ENCODE measurements at places on chromosomes 1 and 21.

DNA sequence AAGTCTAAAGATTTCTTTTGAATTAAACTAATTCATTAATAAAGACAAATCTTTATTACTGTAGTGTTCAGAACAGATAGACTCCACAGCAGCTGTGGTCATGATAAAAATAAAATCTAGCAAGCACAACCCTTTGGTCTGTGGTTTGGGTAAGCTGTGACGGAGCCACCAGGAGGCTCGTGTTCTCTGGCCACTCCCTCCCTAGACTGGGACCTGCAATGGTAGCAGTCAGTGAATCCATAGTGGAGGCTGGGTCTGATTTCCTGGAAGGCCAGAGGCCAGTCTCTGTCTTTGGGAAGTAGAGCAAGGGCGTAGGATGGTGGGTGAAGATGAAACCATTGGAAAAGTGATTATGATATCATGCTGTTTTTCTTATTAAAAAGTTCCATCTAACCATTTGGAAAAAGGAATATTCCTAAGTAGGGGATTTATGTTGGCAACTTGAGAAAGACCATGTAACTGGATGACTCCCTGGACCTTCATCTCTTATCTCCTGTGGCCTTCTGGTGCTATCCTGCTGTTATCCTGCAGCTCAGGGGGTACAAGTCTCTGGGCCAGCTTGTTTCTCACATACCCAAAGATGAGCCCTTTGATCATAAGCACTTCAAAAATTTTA is 39.0 kb downstream of the TENT5C start:
- DNase-seq, result no peak

GRCh38 chr21:45109831-45110492 is 35.6 kb downstream of the ADARB1 start:
- peak; percentile 53 for DNase-seq

DNA sequence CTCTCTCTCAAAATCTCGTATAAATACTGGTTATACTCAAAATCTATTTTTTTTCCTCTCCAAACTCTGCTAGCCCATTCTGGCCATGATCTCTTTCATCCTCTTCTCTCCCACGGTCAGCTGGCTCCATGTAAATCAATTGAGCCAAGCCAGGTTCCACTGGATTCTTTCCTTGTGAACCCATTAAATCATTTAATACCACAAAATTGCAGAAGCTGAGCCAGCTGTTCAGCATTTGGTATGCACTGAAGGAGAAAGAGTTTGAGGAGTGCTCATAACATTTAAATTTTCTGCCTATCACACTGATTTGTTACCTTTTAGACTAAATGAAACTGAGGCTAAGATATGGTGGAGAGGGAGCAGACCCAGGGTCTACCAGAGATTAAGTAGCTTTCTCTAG is 29.1 kb upstream of the TADA1 start:
- no peak for DNase-seq

- no peak for DNase-seq
These were observed 91.5 kb downstream of the TENT5C start for GRCh38 chr1:117697220-117697781.

- no peak for DNase-seq
These were observed 2.6 kb downstream of the PTAFR start for GRCh38 chr1:28173980-28174297.

- DNase-seq, result no peak
These were observed 62.4 kb upstream of the IGSF21 start for GRCh38 chr1:18045203-18045602.

DNA sequence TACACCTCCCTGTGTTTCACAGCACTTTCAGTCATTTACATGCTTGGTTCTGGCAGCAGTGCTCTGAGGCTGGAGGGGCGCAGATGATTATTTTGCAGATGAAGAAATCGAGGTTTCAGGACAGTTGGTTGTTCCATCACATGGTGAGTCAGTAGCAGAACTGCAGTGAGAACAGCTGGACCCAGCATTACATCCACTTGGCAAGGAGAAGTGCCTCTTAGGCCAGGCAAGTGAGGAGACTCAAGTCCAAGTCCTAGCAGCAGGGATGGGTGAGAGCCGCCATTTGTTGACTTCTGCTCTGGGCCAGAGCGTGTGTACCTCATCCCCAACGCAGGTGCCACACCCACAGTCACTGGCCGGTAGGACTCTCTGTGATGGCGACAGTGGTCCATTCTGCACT is 26.8 kb upstream of the EPHA8 start:
- DNase-seq, result no peak

DNA sequence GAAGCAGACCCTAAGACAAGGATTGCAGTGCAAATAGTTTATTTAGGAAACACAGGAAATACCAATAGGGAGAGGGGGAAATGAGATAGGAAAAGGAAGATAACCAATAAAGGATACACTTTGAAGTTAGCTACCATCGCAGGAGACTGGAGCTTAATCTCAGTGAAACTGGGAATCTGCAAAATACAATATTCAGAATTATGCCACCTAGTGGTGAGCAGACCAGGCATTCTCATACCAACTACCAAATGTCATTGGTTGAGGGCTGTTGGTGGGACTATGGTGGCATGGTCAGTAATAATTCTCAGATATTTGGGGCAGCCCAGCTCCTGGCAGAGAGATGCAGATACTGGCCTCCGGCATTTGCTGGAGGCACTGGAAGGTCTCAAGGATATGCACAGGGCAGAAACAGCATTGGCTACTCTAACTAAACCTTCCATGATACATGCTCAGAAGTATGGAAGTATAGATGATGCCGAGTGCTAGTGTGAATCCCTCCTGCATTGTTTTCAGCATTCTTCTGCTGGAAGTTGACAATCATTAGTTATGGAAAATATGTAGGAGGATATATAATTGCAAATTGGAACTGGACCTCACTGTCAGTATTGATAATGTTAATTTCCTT is 11.8 kb upstream of the ZFP69B start:
- peak; percentile 16 for DNase-seq

DNA sequence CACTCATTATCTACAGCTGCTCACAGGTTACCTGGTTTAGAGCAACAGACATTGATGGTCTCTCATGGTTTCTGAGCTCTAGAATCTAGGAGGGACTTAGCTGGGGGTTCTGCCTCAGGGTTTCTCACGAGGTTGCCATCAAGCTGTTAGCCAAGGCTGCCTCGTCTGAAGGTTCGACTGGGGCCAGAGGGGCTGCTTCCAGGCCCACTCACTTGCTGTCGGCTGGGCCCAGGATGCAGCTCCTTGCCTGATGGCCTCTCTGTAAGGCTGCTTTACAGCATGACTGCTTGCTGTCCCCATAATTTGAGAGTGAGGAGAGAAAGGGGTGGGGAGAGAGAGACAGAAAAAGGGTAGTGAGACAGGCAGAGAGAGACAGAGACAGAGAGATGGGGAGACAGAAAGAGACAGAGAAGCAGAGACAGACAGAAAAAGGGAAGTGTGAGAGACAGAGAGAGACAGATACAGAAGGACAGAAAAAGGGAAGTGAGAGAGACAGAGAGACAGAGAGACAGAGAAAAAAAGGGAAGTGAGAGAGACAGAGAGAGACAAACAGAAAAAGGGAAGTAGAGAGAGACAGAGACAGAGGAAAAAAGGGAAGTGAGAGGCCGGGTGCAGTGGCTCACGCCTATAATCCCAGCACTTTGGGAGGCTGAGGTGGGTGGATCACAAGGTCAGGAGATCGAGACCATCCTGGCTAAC is 106.8 kb upstream of the C1orf174 start:
- no peak for DNase-seq

DNA sequence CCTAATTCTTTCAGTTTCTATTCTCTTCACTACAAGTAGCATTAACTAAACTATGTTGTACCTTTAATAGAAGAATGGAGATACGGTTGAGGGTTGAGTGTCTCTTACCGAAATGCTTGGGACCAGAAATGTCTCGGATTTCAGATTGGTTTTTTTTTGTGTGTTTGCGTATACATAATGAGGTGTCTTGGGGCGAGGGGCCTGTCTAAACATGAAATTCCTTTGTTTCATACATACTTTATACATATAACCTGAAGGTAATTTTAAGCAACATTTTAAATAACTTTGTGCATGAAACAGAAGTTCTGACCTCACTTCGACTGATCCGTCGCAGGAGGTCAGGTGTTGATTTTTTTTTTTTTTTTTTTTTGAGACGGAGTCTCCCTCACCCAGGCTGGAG is 36.3 kb upstream of the MYOCOS start:
- no peak for DNase-seq

- no peak for DNase-seq
These were observed 187.1 kb downstream of the CDC42BPA start for GRCh38 chr1:227131193-227131592.

DNA sequence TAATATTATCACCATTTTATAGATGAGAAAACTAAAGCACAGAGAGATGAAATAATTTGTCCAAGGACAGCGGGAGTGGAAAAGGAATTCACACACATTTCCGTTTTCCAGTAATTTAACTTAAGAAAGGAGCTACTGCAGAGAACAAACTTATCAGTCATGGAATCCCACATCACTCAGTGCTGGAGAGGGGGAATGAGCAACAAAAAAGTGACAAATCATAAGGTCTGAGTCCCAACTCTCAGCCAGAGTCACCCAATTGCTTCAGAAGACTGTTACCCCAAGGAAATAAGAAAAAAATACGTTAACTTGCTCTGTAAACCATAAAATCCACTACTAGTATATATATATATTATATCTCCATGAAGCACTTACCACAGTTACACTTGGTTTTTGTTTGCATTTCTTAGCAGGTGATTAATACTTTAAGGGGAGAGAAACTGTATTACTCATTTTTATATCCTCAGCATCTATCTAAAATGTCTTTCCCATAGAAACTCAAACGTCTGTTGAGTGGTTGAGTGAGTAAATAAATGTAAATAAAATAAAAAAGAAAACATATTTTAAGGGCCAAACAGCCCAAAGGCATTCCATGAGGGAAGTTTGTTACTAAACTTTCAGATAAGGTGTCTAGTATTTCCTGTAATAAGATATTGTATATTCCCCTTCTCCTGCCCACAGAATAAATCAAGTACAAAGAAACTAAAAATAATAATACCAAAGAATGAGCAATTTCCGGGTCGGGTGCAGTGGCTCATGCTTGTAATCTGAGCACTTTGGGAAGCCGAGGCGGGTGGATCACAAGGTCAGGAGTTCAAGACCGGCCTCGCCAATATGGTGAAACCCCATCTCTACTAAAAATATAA is 76.8 kb downstream of the SLC45A1 start:
- no peak for DNase-seq

DNA sequence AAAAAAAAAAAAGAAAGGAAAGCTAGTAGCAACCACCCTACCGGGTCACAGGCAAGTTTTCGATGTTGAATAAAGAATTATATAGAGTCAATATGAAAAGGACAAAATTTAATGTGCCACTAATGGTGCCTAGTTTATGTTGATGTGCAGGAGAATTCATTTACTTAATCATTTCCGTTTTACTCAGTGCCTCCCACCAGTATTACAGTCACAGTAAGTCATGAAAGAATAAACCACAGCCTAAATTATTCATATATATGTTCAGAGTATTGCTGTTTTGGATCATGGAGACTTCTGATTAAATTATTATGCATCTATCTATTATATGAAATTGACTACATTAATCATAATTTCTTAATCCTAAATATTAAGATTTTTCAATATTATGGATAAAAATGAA is 35.3 kb downstream of the FNBP1L start:
- no peak for DNase-seq

DNA sequence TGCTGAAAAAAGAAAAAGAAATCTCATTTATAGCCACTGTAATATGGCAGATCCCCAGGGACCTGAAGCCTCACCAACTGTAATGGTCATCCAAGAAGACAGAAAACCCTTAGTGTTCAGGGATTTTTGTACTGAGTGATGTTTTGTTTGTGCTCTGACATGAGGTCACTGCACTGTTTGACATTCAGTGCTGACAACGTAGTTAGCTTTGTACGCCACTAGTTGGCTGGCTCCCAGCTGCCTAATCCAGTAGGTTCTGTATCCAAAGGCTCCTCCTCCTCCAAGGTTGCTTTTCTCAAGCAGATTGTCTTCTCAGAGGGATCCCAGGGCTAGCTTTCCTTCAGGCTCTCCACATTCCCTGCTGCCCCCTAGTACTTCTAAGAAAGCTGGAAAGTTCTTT is 9.5 kb upstream of the YRDC start:
- no peak for DNase-seq

- DNase-seq, result no peak
These were observed 116.0 kb downstream of the OSBPL9 start for GRCh38 chr1:51732701-51733425.

- no peak for DNase-seq
These were observed 1190.9 kb upstream of the PRMT6 start for GRCh38 chr1:105865546-105865945.

- peak; percentile 51 for DNase-seq
These were observed at the start of gene LDLRAP1 for GRCh38 chr1:25543425-25544242. TSS of gene LDLRAP1 (plus strand) at chr1:25543606. CDS start at chr1:25543699, 93 bp downstream.

DNA sequence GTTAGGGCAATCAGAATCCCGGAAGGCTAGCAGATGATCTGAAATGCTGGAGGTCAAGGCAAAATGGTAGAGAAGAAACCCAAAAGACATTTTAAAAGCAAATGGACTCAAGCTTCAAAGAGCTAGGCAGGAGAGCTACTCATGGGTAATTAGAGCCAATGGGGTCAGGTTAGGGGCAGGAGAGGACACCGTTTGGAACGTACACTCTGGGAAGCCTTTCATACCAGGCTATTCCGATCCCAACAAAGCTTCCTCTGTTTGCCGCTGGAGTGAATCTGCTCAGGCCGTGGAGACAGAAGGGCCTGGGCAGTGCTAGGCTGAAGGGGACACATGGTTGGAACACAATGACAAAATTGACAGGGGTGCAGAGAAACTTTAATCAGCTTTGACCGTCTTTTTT is 346.6 kb downstream of the RPS6KC1 start:
- DNase-seq, result no peak

GRCh38 chr1:37425221-37425620 is 49.2 kb upstream of the ZC3H12A start:
- DNase-seq, result no peak

GRCh38 chr21:20377250-20377649 is 621.0 kb upstream of the NCAM2 start:
- DNase-seq, result no peak

DNA sequence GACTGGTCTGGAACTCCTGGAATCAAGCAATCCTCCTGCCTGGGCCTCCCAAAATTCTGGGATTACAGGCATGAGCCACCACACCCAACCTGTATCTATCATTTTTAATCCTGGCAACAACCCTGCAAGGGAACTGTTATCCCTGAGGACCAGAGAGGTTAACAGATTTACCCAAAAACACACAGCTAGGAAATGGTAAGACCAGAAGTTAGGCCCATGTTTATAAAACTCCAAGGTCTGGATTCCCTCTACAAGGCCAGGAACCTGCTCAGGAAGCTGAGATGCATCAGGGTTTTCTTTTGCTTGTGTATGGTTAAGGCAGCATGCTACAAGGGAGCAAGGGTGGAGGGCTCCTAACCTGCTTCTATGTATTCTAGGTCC is 17.8 kb upstream of the TTC39A start:
- no peak for DNase-seq

DNA sequence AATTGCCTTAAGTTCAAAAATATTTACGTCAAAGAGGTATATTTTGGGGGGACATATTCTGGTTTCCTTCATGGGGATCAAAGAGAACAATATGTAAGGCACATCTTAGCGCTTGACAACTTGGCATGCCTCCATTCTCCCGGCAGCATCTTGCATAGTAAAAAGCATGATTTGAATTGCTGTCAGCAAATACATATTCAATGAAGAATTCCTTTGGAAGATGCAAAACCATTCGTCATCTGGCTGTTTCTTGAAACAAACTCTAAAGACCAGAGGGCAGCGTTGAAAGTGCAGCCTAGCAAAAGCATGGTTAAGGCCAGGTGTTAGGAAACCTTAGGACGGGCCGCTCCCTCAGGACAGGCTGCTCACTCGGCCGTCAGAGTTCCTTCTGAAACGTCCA is 3.4 kb upstream of the PIK3CD start:
- DNase-seq, result no peak

Measured in activated CD4-positive, alpha-beta T cell treated with anti-CD3 and anti-CD28 coated beads, Interleukin-2, amount 10 ng/mL, durations not matched to agents 7 days and 5 days (primary cell).